Stimulated activated CD4-positive, alpha-beta T cell treated with anti-CD3 and anti-CD28 coated beads, Interleukin-12 subunit alpha, Interleukin-12 subunit beta, amount 100 ng/mL, for 24 hours (primary cell): ENCODE measurements at places on chromosomes 6 and 20.

DNA sequence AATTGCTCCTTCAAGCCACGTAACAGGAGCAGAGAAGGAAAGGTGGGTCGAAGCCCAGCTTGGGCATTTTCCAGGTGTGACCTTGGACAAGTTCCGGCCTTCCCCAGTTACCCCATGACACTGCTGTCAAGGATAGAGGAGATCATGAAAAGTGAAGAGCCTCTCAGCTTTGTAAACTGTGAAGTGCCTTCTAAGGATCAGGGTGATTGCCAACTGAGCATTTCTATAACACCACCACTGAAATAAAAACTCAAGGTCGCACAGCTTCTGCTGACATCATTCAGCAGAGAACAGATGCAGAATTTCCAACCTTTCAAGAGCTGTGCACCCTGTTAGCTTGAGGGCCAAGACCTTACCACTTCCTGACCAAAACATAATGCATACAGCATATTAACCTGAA, 24.0 kb upstream of the ZMYND8 start:
- DNase-seq = no peak

- DNase-seq = no peak
Measured at GRCh38 chr6:120945905-120946594, 388.2 kb downstream of the TBC1D32 start.

DNA sequence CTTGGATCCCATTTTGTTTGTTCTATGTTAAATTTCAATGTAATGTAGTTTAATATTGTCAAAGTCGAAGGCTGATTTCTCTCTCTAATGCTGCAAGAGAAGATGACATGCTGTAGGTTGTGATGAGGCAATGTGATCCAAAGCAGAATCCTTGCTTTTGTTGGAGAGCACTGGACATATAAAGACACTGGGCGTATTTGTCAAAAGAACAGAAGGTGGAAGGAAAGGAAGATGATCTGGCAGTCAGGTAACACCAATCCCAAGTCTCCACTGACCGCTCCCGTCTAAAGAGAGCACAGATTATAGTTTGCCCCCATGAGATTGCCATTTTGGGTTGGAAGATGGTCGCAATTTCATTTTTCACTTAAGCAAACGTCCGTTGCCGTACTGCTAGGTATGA, 935 bp upstream of the RFX6 start:
- no peak for DNase-seq

GRCh38 chr6:87738000-87738399, 36.0 kb upstream of the AKIRIN2 start:
- no peak for DNase-seq

DNA sequence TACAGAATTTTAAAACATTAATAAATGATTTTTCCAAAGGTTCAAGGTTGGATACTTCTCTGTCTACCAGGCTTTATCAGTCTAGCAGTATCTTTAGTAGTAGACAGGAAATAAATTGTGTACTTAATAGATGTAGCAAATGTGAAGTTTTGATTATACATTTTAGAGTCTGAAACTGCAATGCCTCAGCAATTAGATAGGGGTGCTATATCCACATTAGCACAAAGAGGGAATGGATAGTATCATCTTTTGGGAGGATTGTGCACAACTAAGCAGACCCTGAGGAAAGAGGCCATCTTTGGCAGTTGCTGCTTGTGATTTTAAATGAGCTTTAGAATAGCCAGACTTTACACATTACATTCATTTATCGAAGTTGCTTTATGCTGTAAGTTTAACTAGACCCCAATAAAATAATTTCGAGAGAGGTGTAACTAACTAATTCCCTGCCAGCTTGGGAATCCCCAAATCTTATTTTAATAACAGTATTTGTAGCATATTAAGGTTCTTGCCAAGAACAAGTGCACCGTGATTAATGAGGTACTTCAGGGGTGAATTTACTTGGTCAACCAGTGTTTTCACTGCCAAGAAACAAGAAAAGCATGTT, 2.8 kb downstream of the KCNQ5 start:
- no peak for DNase-seq

DNA sequence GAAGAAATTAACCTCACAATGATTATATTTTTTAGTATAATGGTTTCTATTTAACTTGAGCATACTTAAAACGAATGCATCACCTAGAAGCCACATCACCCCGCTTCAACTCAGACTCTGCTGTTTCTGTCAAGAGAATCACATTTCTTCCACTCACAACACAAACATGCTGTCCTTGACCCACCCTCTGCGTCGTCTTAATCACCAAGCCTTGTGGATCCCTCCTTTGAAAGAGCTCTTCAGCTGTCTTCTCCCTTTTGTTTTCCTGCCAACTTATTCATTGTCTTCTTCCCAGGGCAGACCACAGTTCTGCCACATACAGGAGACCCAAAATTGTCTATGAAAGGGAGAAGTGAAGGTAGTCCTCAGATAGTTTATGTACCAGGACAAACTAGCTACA, 595.6 kb upstream of the AGPAT4 start:
- no peak for DNase-seq

GRCh38 chr6:10373642-10374359, 41.1 kb downstream of the TFAP2A start:
- no peak for DNase-seq

DNA sequence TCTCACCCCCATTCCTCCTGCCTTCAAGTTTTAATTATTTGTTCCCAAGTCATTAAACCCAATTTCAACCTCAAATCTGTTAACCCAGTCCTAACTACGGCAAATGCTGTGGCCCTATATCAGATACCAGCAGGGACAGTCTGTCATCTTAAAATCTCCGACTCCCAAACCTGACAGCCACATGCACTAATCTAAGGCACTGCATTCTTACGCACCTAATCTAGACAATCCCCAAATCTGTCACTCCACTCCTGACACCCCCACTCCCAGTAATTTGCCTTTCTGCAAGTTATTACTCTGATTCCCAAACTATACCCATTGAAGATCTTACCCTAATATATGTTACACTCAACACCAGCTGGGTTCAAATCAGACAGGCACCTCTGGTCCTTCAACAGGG, 2.5 kb downstream of the MTCH1 start:
- DNase-seq = no peak

- no peak for DNase-seq
Measured at GRCh38 chr6:147106759-147107401, 97.3 kb upstream of the STXBP5 start.

- DNase-seq = no peak
Measured at GRCh38 chr20:24747881-24748595, 201.0 kb upstream of the CST7 start.

GRCh38 chr20:20489054-20489453, 121.2 kb downstream of the INSM1 start:
- DNase-seq = no peak

DNA sequence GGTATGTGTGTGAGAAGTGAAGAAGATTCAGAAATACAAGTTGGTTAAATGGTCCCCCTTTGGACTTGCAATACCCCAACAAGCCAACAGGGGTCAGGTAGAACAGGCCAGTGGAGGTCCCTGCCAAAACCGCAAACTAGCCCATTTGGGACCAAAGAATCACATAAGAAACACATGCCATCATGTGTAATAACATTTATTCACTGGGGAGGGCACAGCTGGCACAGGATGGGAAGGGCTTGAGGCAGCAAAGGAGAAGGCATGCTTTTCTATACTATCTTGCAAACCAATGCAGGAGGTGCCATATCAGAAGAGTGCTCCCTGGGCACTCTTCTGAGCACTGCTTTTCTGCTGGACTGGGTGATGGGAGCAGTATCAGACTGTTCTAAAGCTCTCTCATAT, 116.1 kb upstream of the TRAF3IP2 start:
- DNase-seq = no peak

GRCh38 chr6:118606268-118606667, 45.1 kb downstream of the CEP85L start:
- no peak for DNase-seq

GRCh38 chr6:154111025-154111424, 72.0 kb downstream of the OPRM1 start:
- no peak for DNase-seq

DNA sequence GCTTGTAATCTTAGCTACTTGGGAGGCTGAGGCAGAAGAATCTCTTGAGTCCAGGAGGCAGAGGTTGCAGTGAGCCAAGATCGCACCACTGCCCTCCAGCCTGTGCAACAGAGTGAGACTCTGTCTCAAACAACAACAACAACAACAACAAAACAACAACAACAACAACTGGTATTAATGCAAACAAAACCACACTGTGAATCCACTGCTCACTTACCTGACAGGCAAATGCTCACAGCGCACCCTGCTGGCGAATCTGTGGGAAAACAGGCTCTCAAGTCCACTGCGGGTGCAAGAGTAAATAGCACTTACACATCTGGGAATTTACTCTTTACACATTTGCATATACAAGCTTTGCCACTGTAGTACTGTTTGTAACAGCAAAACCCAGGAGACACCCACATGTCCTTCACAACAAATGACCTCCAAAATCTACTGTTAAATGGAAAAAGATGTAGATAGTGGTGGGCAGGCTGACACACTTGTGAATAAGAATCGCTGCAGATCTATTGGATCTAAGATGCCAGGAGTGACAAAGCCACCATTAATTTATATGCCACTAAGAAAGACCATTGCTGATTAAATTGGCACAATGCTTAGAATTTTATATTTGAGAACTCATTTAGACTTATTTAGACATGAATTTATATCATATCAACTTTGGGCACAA, 29.3 kb downstream of the NSFL1C start:
- DNase-seq = peak; percentile 48

DNA sequence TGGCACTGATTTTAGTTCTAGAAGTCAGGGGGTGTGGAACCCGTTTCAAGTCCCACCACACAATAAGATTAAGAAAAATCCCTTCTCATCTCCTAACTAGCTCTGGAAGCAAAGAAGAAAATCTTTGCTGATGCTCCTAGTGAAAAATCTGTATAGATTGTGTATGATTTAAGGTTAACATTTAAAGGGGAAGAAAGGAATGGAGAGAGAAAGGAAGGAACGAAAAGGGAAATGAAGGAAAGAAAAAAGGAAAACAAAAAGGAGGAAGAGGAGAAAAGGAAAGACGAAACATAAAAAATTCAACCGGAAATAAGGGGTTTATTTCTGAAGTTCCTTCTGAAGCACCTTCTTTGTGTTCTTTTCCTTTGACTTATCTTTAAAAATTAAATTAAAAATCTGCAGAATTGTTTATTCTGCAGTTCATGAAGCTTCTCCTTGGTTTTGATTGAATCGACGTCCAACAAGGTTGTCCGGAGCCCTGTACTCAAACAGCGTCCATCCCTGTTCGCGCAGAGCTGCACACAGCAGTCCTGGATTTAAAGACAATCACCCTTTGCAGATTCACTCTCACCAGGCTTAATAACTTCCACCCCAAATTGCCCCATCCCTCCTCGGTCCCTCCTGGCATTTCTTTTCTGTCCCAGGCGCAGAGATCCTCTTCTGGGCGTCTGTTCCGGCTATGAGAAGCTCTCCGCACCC, 1.6 kb upstream of the TFAP2B start:
- no peak for DNase-seq

GRCh38 chr6:166599205-166599604, 12.7 kb upstream of the RAMACL start:
- no peak for DNase-seq

GRCh38 chr6:133818320-133818719, 70.6 kb upstream of the TCF21 start:
- no peak for DNase-seq

- no peak for DNase-seq
Measured at GRCh38 chr6:151060096-151060765, 179.5 kb upstream of the AKAP12 start.

DNA sequence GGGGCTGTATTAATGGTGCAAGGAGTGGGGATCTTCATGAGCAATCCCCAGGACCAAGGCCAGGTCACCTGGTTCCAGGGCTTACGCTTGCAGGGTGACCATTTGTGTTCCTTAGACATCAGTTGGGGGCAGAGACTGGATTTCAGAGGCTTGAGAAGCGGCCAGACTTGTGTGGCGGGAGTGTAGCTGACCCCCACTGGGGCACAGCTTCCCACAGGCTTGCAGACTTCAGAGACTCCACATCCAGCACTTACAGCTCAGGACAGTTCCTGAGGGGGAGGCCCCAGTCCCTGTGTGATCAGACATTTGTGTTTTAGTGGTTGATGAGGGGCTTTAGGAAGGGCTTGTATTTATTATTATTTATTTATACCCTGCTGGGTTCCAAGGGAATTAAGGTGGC, 15.3 kb downstream of the TJAP1 start:
- no peak for DNase-seq

- no peak for DNase-seq
Measured at GRCh38 chr6:37615564-37616340, 81.9 kb downstream of the MDGA1 start.

- no peak for DNase-seq
Measured at GRCh38 chr6:158131926-158132325, 36.1 kb downstream of the SERAC1 start.

DNA sequence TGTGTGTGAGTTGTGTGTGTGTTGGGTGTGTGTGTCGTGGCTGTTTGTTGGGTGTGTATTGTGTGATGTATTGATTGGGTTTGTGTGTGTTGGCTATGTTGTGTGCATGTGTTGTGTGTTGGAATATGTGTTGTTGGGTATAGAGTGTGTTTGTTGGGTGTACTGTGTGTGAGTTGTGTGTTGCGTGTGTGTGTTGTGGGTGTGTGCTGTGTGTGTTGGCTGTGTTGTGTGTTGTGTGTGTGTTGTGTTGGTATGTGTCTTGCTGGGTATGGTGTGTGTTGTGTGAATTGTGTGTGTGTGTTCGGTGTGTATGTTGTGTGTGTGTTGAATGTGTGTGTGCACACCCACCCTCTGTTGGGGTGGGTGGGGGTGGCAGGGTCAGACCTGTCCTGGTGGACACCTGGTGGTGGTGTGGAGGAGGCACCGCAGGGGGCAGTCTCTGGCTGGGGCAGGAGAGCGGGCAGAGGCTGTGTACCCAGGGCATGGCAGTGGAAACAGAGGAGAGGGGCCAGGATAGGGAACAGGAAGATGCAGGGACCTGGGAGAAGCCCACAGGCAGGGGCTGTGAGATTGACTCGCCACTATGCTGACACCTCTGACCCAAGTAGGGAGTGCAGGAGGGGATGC, 25.5 kb upstream of the PXDC1 start:
- DNase-seq = no peak
